Suppressor macrophage treated with lipopolysaccharide for 1 hour (primary cell): ENCODE measurements at places on chromosomes 5 and 9.

DNA sequence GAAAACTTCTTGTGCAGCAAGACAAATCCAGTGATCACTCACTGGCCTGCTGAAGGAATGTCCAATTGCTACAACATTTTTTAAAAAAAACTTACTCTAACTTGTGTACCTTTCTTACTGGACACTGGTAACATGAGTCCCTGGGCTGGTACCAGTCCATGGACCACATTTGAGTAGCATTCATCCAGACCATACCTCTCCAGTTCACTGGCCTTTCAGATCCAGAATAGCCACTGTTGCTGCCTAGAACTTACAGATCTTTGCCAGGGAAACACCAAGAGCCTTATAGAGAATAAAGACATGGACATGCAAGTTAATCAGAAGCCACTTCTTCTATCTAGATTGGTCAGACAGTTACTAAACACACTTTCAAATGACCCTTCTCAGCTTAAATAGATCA is 185.3 kb downstream of the TLE4 start:
- DNase-seq = no peak

- no peak for DNase-seq
Measured at GRCh38 chr5:117333011-117333410, 758.4 kb upstream of the SEMA6A start.

DNA sequence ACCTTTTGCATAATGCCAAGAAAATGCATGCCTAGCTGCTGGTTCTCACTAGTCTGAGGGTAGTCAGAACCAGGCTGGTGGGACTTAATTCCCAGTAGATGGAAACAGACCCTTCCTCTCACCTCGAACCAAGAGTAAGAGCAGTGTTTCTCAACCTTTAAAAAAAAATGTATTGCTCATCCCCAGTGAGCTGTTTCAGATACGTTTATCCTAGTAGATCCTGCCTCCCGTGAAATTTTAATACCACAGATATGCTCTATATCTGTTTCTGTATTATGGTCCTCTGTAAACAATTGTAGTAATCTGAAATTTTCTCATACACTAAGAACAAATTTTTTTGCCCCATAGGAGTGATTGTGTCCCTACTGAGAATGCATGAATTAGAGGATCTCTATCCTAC is 86.2 kb downstream of the TEK start:
- DNase-seq = no peak

GRCh38 chr5:133995341-133995740 is 9.4 kb downstream of the VDAC1 start:
- DNase-seq = no peak

- DNase-seq = no peak
Measured at GRCh38 chr9:4020038-4020754, 279.7 kb downstream of the GLIS3 start.

GRCh38 chr9:33614001-33614687 is 90.1 kb downstream of the ANKRD18B start:
- no peak for DNase-seq

DNA sequence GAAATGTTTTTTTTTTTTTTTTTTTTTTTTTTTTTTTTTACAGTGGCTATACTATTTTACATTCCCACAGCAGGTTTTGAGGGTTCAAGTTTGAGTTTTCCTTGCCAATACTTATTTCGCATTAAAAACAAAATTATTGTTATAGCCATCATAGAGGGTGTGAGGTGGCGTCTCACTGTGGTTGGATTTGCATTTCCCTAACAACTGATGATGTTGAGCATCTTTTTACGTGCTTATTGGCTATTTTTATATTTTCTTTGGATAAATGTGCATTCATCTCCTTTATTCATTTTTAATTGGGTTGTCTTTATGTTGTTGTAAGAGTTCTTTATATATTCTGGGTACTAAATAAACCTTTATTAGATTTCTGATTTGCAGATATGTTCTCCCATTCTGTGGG is 18.9 kb upstream of the UBLCP1 start:
- no peak for DNase-seq
